ENCODE measurements at places on chromosomes 13 and 19.
A peak's percentile ranks its signal among the peaks of the same experiment; 100 is the strongest.

DNA sequence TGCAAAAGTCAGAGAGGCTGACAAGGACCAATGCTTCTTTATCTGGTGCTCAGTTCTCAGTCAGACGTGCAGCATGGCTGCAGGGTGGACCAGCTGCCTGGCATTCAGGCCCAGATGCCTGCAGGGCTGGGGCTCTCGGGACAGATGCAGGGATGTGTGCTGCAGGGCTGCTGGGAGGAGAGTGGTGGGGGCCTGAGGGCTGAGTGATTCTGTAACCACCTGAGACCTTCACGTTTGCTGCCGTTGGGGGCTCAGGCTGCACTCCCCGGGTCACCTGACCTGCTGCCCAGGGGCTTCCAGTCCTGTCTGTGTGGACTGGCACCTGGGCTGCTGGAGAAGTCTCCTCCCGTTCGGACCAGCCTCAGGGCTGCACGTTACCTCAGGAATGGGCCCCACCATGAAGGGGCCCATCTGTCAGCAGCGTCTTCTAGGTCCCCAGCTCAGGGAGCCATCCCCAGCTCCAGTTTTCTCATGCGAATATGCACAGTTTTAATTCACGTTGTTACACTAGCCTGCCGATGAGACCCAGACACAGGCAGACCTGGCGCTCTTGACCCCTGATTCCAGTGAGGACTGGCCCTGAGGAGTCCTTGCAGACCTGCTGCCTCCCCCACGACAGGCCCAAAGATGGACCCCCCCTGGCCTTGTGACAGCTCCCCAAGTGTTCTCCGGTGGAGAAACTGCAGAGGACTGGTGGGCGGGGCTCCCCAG, 16.9 kb downstream of the KCTD15 start:
- DNase-seq, result no peak

DNA sequence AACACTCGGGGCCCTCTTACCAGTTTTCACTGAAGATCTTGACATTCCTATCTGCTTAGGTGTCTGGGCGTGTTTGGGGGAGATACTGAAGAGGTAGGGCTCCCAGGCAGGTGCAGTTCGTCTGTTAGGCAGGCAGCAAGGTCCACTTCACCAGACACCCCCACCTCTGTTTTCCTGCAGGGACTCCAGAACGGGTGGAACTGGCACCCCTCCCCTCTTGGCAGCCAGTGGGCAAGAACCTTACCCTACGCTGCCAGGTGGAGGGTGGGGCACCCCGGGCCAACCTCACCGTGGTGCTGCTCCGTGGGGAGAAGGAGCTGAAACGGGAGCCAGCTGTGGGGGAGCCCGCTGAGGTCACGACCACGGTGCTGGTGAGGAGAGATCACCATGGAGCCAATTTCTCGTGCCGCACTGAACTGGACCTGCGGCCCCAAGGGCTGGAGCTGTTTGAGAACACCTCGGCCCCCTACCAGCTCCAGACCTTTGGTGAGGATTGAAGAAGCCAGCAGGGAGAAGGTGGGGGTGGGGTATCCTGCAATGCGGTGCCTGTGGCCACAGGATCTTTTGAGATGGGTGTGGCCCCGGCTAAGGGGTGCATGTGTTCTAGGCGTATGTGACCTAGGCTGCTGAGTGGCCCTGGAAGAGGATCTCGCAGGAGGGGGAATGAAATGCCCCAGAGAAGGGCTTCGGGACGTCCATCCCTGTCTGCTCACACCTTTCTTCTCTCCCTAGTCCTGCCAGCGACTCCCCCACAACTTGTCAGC, 3.3 kb upstream of the ICAM4 start:
- DNase-seq, result peak; percentile 33

- no peak for DNase-seq
Measured at GRCh38 chr13:108708921-108709320, 79.5 kb downstream of the MYO16 start.

- DNase-seq, result no peak
Measured at GRCh38 chr13:112643759-112644459, 45.9 kb upstream of the ATP11A start.

- DNase-seq, result no peak
Measured at GRCh38 chr13:34340534-34340933, 522.6 kb downstream of the RFC3 start.

- no peak for DNase-seq
Measured at GRCh38 chr13:34833562-34834182, 108.4 kb upstream of the NBEA start.

- DNase-seq, result no peak
Measured at GRCh38 chr13:45674908-45675307, 27.2 kb upstream of the CBY2 start.

DNA sequence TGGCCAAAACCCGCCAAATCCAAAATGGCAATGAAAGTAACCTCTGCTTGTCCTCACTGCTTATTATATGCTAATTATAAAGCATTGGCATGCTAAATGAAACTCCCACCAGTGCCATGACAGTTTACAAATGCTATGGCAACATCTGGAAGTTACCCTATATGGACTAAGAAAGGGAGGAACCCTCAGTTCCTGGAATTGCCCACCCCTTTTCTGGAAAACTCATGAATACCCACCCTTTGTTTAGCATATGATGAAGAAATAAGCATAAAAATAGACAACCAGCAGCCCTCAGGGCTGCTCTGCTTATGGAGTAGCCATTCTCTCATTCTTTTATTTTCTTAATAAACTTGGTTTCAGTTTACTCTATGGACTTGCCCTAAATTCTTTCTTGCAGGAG, 269.8 kb downstream of the OLFM4 start:
- no peak for DNase-seq

- no peak for DNase-seq
Measured at GRCh38 chr13:37870895-37871550, 1.5 kb upstream of the TRPC4 start.

- no peak for DNase-seq
Measured at GRCh38 chr13:113978741-113979481, 5.0 kb upstream of the C13orf46 start.
